Fibroblast of lung (primary cell): ENCODE measurements at places on chromosomes 2 and 18.
A peak's percentile ranks its signal among the peaks of the same experiment; 100 is the strongest.

DNA sequence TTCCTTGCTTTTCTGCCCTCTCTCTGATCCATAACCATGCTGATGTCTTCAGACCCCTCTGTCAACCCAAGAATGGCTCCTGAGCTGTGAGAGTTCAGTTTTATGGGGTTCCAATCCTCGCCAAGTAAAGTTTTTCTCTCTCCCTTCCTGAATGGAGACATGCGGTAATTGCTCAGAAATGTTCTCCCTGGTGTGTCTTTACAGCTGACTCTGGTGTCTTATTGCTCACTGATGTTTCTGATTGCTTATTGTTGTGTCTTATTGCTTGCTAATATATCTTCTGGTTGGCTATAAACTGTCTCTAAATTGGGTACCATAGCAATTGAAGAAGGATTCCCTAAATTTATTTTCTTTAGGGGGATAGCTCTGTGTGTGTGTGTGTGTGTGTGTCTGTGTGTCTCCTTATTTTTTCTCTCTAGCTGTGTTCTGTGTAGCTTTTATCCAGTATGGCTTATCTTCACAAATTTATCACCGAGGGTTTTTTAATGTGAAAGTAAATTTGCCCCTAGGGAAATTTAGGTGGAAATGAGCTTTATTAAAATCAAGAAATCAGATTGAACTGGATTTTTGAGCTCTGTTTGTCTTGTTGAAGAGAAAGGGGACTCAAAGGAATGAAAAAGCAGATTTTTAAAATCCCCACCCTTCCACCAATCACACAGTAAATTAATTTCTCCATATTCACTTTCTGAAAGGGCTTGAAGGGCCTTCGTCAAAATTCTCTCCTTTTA, 19.5 kb downstream of the MGAT5 start:
- no peak for DNase-seq

DNA sequence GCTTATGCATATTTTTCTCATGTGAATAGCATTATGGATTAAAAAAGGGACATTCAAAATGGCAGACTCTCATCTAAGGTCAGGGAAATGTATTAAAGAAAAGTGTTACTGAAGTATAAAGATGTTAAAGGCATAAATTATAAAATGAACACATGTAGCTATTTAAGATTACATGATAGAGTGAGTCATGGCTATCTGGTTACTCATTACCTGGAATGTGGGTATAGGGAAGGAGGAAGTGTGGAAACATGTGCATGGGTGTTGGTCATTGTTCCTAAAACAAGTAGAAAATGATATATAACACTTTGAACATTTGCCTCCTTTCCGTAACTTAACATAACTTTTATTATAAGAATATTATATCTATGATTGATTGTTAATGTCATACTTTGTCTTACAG, 66.4 kb downstream of the MYO1B start:
- DNase-seq: peak; percentile 66

- DNase-seq: no peak
These were observed 39.9 kb upstream of the COBLL1 start for GRCh38 chr2:164881524-164881923.

- no peak for DNase-seq
These were observed 418.9 kb downstream of the EPHA4 start for GRCh38 chr2:221153226-221153625.

GRCh38 chr18:63311118-63312018, 8.2 kb downstream of the BCL2 start:
- DNase-seq: no peak

DNA sequence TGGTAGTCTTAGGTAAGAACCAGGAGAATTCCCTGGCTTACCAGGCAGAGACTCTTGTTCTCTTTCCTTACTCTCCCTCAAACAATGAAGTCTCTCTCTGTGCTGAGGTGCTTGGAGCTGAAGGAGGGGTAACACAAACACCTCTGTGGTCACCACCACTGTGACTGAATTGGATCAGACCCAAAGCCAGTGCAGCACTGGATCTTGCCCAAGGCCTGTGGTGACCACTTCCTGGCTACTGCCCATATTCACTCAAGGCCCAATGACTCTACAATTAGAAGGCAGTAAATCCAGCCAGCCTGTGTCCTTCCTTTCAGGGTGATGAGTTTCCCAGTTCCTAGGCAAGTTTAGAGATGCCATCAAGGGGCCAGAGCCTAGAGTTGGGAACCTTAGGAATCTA, 706.8 kb downstream of the SLC4A3 start:
- DNase-seq: peak; percentile 63

GRCh38 chr2:138752197-138752956, 27.8 kb downstream of the NXPH2 start:
- peak; percentile 87 for DNase-seq

DNA sequence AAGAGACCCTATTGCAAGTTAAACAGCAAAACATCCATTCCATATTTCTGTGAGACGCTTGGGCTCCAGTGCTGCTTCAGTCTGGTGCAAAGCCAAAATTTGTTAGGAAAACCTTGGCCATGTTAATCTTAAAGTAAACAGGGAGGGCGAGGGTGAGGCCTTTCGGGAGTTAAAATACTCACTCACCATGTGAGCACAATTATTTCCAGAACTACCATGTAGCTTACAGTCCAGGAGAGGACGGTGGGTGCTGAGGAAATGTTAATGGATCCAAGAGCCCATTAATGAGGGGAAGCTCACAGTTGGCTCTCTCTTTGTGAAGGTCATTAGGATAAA, 286.4 kb downstream of the SLC8A1 start:
- DNase-seq: peak; percentile 73

GRCh38 chr2:226873051-226873620, 37.3 kb downstream of the RHBDD1 start:
- DNase-seq: peak; percentile 37

DNA sequence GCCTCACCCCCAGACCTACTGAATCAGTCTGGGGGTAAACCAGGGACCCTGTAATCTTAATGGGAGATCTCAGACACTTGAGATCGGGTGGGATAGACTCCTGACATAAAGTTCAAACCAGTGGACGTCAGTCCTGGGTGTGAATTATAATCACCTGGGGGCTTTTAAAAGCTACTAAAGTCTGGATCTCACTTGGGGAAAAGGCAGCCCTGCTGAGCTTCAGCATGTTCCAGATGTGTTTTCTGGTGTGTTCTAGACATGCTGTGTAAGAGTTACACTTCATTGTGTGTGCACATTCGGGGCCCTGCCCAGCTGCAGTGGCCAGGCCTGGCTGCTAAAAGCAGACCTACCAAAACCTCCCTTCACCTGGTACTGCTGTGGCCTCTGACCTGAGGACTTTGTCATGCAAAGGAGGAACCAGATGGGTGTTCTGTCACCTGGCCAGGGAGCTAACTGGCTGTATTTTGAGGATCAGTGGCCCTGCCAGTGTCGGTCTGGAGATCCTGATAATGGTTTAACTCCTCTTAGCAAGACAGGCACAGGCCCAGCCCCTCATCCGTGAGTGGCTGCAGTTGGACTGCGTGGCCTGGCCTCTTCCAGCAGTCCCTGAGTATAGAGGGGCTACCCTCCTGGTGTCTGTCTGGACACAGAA, 10.6 kb downstream of the RRM2 start:
- no peak for DNase-seq

DNA sequence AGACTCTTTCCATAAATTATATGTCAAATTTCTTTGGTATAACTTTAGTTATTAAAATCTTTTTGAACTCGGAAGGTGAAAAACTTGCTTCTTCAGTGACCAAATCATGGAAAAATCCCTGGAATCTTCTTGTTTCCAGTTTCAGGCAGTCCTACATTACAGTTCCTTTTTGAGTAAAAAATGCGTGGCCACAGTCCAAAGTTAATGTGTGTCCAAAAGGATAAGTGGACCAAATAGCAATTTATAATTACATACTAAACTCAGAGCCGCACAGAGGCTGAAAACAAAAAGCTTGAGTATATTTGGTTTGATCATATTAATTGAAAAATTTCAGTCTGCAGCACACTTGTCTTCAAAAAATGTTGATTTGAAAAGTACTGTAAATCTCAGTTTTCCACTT, 28.4 kb upstream of the DYNC2LI1 start:
- peak; percentile 57 for DNase-seq

- no peak for DNase-seq
These were observed 70.6 kb downstream of the CAPN13 start for GRCh38 chr2:30736461-30737325.

DNA sequence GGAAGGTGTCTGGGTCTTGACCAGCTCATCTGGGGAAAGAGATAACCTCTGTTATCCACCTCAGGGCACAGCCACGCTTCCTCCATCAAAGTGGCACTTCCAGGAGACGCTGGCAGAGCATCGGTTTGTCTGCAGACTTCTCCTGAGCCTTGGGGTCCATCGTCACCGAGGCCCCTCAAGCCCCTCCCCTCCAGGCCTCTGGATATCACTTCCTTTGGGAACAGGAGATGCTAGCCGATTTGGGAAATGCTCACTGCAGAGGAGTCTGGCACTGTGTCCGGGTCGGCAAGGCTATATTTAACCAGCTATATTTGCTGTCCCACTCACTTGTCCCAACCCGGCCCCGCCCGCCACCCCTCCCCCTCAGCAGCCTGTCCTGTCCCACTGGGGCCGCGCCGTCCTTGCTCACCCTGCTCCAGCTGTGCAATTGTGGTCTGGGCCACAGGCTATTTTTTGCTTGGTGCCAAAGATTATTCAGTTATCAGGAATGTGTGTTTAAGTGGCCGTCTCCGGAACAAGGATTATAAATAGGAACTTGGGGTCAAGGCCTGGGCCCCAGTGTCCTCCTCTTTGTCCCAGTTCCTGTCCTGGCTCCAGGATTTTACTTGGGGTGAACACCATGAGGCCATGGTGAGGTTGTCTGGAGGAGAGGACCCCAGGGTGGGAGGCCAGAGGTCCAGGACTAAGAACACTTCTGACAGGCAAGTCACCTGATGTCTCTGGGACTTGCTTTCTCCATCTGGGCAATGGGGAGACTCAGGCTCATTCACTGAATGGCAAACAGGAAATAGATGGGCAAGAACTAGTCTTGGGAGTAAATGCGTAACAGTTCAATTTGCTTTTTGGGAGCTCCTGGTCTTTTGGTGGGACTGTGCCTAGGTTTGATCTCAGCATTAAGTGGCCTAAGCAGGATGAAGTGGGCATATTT, 263.6 kb downstream of the DYSF start:
- peak; percentile 79 for DNase-seq

DNA sequence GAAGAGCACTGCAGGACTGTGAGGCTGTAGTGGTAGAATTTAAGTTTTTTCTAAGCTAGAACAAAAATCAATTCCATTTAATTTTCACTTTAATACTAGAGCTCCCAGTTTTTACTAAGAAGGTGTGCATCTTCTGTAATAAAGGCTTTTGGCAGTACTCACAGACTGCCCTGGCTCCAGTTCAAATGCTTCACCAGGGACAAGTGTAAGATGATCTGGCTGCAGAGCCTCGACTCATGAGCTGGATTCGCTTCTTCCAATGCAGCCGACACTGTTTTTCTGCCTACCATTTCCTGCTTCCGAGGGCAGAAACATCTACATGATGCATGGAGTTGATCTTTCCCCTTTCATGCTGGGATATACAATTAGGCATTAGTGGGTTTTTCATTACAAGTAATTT, 87.0 kb downstream of the FARSB start:
- DNase-seq: peak; percentile 80

DNA sequence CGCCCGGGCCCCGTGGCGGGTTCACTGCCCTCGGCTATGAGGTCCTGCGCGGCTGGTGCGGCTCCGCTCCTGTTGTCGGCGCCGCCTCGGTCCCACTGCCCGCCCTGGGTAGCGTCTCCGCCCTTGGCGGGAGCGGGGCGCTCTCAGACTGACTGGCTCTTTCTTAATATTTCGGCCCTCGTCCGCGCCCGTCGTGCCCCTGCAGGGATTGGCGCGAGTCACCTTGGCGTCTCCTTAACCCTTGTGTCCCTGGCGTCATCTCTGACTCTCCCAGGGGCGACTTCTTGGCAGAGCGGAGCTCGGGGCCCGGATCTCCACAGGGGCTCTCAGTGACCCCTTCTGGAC, 1.3 kb downstream of the PTMA start:
- DNase-seq: no peak

- DNase-seq: no peak
These were observed 10.3 kb upstream of the SCG2 start for GRCh38 chr2:223612501-223612900.
